ENCODE measurements at places on chromosomes 16 and 17. TPM values are rescaled to one million over a fixed set of nuclear protein-coding genes. Genes with fewer than 3 reads are reported as not detected.

Gene TLCD2
- 3.1 TPM for polyA plus RNA-seq

Gene CLEC18B
- polyA plus RNA-seq: 0.51 TPM

Gene WFDC1
- not detected for polyA plus RNA-seq

DNA sequence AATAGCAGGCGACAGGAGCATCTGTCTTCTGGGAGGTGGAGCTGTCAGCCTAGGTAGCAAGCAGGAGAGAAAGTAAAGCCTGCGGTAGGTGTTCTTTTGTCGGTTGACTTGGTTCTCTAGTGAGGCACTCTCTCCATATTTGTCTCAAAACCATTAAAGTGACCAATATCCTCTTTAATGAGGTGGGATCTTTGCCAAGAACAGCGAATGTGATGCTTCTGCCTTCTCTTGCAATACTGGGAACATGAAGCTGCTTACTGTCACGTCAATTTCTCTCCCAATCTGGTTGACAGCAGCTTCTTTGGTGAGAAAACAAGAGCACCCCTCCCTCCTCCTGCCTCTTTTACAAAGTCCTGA, 176.7 kb downstream of the ABCC12 start:
- no peak for DNase-seq

DNA sequence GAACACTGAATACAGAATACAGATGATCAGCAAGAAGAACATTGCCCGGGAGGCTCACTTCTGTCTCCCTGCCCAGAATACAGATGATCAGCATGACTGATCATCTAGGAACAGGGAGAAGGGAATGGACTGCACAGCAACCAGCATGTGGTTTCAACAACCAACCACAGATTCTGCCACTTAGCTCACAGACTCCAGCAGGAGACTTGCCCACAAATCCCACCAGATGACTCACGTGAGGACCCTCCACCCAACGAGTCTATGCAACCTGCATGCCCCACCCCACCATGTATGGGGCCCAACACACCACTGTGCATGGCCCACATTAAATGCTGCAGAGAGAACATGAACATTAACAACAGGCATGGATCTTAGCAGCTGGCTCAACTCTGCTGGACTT, 36.1 kb upstream of the ALOX12 start:
- DNase-seq: no peak

DNA sequence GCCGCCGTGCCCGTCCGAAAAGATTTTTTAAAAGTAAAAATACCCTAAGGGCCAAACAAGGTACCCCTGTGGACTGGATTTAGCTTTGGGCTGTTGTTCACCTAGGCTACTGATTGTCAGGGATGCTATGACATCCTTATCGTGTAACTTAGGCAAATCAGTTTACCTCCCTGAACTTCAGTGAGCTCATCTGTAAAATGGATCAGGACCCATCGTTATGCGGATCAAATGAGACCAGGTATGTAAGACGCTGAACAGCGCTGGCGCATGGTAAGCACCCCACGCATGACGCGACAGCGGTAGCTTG, 658 bp upstream of the ZNF771 start:
- no peak for DNase-seq

GRCh38 chr17:55774846-55775271, 24.0 kb downstream of the PCTP start:
- no peak for DNase-seq

DNA sequence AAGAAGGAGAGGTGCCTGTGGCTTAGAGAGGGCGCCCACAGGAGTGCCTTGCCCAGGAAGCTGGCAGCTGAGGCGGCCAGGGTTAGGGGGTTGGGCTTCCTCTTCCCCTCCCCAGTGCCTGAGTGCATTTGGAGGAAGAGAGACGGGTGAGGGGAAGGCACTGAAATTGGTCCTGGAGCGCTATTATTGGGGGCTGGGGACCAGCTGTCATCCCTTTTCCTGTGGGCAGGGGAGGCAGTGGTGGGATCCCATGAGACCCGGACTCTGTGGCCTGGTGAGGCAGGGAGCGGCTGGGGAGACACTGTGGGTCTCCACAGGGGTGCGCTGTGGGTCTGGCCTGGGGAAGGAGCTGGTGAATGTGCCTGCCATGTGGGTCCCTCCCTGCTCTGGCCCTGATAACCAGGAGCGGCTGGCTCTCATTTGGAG, 259.7 kb downstream of the SEC14L1 start:
- DNase-seq: no peak

- peak; percentile 67 for DNase-seq
Observed at GRCh38 chr16:85888405-85889331, 10.3 kb upstream of the IRF8 start.

DNA sequence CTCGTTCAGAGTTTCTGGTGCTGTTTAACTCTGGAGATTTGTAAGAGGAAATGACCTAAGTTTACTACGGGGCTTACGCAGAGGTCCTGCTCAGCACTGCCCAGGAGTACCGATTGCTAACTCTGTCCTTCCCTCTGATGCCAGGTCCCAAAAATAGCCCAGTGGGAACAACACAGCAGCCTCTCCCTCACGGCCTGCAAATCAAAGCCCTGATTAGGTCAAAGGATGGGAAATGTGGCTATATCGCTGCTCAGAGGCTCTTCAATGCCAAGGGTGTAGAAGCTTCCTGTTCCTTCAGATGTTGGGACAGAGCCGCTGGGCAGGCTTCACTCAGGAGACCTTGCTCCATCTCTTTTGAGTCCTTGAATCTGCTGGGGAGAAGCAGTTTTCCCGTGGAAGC, 174.2 kb upstream of the KCNJ16 start:
- DNase-seq: no peak

GRCh38 chr16:48622456-48623303, 12.7 kb upstream of the N4BP1 start:
- no peak for DNase-seq

- no peak for DNase-seq
Observed at GRCh38 chr17:1183171-1183873, 3.5 kb upstream of the ABR start.

DNA sequence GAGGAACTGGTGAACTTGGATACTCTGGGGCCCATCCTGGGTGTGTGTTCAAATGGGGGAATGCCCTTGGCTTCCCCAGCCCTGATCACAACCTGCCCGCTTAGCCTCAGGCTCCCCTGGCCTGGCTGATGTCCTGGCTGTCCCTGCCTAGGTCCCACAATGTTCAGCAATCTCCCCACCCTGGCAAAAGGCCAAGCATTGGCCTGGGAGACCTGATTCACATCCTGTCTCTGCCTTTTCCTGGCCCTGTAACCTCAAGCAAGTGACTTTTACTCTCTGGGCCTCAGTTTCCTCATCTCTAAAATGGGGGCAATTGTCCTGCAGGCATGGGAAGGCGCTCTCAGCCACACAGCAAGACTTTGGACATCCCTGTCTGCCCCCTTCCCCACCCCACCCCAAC, 14.4 kb downstream of the CPNE2 start:
- DNase-seq: no peak

GRCh38 chr17:58112970-58113631, 29.9 kb downstream of the DYNLL2 start:
- peak; percentile 78 for DNase-seq

DNA sequence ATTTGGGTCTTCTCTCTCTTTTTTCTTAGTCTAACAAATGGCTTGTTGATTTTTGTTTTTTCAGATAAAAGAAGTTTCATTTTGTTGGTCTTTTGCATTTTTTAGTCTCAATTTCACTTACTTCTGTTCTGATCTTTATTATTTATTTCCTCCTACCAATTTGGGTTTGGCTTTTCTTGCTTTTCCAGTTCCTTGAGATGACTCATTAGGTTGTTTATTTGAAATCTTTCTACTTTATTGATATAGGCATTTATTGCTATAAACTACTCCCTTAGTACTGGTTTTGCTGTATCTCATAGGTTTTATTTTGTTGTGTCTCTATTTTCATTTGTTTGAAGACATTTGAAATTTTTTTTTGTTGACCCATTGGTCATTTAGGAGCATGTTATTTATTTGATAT, 152.2 kb upstream of the MPHOSPH6 start:
- no peak for DNase-seq

- DNase-seq: peak; percentile 72
Observed at GRCh38 chr17:36935671-36936454, 1.4 kb upstream of the LHX1 start.
